NCI-H146 (cell line): ENCODE measurements at places on chromosomes 1 and 21.

DNA sequence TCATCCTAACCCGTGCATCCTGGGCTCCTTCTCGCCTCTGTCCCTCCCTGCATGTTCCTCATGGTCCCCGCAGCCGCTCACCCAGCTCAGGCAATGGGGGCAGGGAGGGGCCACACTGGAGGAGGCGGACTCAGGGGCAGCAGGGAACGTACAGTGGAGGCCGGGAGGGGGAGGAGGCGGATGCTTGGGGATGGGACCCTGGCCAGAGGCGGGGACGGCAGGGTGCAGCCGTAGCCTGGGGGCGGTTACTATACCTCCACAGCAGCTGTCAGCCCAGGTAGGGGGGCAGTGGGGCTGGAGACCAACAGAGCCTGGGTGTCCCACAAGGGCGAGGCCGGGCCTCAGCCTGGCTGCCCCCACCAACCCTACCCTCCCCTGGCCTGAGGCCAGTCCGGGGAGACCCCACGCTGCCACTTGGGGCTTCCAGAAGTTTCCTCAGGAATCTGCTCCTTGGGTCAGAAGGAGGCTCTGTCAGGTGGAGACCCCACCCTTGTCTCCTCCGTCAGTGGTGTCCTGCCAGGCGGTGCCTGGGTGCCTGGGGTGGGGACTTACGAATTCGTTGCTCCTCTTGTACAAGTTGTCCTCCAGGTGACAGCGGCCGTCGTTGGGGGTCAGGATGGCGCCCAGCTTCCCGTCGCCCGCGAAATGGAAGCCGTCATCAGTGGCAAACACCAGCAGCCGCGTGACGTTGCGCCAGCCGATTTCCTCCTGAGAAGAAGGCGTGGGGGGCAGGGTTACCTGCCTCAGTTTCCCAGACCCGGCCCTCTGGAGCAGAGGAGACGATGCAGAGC is 20.7 kb downstream of the ITGB2 start:
- DNase-seq, result no peak

GRCh38 chr1:85449356-85449755 is 15.6 kb downstream of the DDAH1 start:
- DNase-seq, result no peak

GRCh38 chr1:69363236-69363635 is 204.5 kb upstream of the LRRC7 start:
- no peak for DNase-seq

DNA sequence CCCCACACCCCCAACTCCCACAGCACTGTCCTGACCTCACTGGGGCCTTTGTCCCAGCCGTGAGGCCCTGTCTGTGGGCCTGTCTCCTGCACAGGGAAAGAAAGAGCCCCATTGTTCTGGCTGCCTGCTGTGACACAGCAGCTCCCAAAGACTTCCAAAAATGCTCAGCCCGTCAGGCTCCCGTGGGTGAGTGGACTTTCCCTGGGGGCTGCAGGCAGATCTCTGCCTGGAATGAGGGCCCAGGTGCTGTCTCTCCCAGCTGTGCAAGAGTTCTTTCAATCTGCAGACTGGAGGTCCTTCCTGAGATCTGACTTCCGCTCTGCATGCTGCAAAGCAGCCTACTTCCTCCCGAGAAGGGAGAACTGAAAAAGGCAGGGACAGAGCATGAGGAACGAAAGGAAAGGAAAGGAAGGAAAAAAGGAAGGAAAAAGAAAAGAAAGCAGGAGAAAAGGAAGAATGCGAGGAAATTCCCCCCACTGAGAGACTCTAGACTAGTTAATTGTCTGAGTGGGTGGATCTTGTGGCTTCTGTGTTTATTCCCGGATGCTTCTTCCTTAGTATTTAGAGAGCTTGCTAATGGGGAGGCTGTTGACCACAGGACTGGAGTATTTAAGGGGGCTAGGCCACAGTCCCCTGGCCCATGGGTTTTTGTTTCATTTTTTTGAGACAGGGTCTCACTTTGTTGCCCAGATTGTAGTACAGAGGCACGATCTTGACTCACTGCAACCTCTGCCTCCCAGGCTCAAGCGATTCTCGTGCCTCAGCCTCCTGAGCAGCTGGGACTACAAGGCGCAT is 15.0 kb downstream of the NES start:
- DNase-seq, result no peak

DNA sequence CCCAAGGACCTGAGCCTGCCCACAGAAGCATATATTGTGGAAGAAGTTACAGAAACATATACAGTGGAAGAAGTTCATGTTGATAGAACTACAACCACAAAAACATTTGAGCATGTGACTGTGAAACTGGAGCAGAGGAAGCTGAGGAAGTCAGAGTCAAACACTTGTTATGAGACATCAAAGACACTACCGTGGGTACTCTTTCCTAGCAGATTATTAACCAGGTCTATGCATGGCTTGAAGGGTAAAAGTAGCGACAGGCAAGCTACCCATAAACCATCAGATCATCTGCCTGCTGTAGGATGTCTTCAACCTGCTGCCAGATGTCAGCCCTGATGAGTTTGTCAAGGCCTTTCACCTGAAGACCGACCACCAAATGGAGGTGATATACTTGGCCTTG is 35.8 kb downstream of the IVNS1ABP start:
- DNase-seq, result no peak

GRCh38 chr1:96361271-96361856 is 360.2 kb upstream of the PTBP2 start:
- DNase-seq, result no peak

DNA sequence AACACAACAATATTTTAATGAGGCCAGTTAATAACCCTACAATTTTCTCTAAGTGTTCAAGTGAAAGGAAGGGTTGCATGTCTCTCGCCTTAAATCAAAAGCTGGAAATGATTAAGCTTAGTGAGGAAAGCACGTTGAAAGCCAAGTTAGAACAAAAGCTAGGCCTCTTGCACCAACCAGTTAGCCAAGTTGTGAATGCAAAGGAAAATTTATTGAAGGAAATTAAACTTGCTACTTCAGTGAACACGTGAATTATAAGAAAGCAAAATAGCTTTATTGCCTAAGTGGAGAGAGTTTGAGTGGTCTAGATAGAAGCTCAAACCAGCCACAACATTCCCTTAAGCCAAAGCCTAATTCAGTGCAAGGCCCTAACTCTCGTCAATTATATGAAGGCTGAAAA is 135.6 kb downstream of the DUSP10 start:
- no peak for DNase-seq

- no peak for DNase-seq
Measured at GRCh38 chr21:34200288-34200905, 127.0 kb downstream of the MRPS6 start.
